ENCODE measurements at places on chromosomes 1 and 21.

DNA sequence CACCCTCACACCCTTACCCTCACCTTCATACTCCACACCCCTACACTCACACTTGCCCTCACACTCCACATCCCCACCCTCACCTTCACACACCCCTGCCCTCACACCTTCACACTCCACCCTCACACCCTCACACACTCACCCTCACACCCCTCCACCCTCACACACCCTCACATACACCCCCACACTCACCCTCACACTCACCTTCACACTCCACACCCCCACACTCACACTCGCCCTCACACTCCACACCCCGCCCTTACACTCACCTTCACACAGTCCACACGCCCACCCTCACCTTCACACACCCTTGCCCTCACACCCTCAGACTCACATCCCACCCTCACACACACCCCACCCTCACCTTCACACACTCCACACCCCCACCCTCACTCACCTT, 43.6 kb upstream of the EDN2 start:
- no peak for DNase-seq

DNA sequence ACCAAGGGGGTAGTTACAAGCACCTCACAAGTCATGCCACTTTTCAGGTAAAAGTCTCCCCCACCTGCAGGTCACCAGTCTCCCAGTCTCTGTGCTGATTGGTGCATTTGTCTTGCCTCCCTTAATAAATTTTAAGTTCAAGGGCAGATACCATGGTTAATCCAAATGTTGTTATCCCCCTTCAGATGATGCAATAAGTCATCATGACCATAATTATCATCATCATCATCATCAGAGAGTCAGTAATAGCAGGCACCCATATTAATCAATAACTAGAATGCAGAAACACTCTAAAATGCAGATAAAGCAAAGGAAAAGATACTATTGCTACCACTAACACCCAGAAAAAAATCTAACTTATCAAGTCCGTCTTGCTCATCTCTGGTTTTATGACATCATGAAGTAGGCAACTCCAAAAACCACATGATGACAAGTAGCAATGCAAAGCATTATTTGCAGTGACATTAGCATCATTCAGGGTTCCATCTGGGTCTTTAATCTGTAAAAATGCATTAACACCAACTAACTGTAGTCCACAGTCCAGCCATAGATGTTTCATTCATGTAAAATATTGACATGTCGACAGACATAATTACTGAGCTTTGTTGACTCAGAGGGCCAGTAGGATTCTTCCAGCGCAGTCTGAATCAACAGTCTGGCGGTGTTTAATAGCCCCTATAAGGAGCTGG, 492.0 kb upstream of the RUNX1 start:
- no peak for DNase-seq

DNA sequence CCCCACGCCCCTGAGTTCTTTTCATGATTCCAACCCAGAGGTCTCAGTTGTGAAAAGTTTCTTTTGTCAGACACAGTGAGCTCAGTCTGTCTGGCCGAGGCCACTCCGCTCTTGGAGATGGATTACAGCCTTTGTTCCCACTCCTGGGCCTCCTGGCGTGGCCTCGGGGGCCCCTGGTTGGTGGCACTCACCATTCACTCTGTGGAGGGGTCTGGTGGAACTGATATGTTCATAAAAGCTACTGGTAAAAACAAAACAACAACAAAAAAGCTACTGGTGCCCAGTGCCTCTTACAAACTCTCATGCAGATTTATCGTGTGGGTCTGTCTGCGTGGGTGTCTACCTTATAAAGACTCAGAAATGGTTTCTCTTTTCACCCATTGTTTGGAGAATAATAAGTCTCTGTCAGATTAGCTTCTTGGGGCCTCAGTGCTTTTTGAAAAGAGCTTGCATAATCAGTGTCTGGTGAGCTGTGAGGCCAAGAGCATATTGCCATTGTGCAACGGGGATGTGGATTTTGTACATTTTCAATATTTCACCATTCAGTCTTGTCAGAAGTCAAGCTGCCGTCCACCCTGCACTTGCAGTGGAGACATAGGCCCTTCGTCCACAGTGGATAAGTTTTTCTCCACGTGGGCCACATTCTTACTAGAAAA, 86.7 kb downstream of the GALNT2 start:
- DNase-seq: peak; percentile 56

GRCh38 chr1:39305555-39305954, 101.1 kb downstream of the MACF1 start:
- no peak for DNase-seq

- no peak for DNase-seq
Observed at GRCh38 chr1:200176798-200177197, 149.3 kb downstream of the NR5A2 start.

DNA sequence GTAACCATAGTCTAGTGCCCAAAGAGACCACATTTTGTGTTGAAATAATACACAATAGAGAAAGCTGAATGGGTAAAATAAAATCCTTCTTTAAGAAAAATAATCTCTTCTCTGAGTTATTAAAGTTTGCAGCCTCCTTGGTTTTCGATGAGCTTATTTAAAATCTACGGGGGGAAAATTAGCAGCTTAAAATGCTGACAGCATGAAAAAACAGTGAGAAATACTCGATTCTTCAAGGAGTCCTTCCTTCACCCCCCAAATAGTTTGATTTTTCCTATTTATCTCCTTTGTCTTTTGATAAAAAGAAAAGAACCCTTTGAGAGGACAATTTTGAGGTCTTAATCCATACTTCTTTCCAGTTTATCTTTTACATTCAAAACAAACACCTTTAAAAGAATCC, 394.0 kb upstream of the B3GALT2 start:
- no peak for DNase-seq

DNA sequence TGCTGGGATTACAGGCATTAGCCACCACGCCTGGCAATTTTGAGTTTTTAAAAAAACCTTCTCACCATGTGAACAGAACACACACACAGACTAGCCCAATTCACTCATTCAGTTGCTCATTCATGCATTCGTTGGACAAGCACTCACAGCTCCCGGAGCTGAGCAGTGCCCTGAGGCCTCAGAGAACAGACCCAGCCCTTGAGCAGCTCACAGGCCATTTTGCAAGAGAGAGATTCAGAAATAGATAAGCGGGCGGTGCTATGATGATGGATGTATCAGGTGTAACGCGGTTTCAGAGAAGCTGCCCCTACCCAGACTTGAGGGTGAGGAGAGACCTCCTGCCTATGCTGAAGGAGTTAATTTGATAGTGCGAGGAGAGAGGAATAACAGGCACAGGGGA, 18.6 kb downstream of the PTAFR start:
- DNase-seq: no peak

GRCh38 chr1:193537266-193538002, 351.0 kb upstream of the B3GALT2 start:
- DNase-seq: no peak

DNA sequence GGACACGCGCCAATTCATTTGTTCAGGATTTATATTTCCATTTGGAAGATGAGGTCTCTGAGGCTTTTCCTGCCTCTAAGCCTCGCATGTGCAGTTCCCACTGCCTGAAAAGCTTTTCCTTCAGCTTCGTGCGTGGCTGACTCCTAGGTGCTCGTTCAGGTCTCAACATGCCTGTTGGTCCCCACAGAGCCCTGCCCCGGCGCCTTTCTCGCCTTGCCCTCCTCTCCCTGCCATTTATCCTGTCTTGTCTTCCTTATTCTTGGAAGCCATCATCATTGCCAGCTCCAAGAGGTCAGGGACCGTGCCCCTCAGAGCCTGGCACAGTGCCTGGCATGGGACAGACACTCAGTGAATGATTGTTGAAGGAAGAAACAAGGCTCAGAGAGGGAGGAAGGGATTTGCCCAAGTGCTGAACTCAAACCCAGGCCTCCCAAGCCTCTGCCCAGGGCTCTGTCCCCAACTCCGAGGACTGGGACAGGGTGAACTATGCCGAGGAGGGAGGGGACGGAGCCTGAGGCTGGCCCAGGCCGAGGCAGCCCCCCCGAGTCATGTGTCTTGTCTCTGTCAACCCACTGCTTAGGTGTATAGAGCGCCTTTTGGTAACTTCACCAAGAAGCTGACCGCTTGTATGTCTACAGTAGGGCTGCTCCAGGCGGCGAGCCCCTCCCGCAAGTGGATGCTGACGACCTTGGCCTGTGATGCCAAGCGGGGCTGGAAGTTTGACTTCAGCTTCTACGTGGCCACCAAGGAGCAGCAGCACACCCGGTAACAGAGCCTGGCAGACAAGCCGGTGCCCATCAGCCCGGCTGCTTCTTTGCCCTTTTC, 47.3 kb downstream of the DISP3 start:
- no peak for DNase-seq

DNA sequence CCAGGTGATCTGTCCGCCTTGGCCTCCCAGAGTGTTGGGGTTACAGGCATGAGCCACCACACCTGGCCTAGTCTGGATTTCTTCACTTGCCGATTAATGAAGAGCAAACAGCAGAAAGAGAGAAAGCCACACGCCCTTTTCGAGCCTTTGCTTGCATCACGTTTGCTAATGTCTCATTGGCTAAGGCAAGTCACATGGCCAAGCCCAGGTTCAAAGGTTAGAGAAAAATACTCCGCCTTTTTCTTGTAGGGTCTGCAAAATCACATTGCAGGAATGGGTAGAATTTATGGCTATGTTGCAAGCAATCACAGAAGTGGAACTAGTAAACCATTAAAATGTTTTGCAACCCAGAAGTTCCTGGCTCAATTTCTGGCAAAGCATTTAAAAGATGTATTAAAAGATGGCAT, 26.8 kb upstream of the BACH1 start:
- no peak for DNase-seq

DNA sequence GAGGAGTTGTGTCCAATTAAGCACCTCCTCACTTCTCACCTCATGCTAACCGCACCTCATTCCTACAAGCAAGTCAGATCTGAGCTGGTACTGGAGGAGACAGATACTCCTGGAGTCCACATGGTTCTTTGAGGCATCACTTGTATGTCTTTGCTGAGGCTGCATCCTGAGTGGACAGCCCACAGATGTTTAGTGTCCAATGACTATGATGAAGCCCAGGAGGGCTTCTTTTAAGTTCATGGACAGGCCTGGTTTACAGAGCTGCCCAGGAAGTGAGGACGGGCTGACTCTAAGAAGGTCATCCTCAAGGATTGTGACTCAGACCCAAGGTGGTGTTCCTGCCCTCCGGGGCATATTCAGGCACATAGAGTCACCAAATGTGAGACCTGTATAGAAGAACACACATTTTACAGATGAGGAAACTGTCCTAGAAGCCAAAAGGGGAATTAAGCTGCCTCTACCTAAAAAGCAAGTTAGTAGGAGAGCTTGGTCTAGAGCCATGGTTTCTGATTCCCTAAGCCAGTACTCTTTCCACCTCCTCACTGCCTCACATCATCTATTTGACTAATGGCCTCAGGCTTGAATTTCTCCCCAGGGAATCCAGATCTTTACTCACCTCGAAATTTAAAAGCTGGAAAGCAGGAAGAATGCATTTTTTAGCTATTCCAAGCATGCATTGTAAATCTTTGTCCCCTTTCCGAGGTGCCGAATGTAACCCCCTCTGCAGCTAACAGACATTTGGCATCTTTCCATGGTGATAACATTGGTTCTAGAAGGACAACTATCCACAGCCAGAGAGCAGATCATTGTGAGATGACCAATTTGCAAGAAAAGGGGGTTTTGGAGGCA, 228.1 kb downstream of the OMA1 start:
- DNase-seq: no peak

- DNase-seq: no peak
Observed at GRCh38 chr1:68401506-68401905, 48.2 kb downstream of the RPE65 start.

GRCh38 chr1:205926636-205927035, 16.6 kb downstream of the SLC26A9 start:
- no peak for DNase-seq

GRCh38 chr1:117925981-117926380, 3.4 kb downstream of the GDAP2 start:
- DNase-seq: no peak

DNA sequence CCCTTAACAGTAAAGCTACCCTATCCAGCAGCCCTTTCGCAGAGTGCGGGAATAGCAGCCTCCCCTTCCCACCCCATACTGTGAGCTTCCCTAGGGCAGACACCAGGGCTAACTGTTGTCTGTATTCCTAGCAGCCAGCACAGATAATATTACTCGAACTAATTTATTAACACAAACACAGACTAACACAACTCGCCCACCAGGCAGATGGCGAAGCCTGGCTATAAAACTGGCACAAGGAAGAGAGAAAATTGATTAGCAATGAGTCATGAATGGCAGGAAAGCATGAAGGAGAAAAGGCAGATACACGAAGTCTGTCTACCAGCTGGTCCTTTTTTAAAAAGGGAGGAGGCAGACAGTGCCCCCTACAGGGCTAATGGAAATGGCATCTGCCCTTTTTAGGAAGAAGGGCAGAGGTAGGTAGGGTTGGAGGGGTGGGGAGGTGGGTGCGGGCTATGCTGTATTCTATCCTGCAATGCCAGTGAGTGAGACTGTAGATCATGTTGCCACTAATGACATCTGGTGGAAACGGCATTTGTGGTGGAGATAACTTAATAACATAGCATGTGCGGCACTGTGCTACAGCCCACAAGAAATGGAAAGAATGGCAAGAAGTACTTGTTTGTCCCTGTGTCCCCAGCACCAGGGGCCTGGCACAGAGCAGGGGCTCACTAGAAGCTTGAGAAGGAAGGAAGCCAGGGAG, 30.6 kb upstream of the CTPS1 start:
- DNase-seq: peak; percentile 75

DNA sequence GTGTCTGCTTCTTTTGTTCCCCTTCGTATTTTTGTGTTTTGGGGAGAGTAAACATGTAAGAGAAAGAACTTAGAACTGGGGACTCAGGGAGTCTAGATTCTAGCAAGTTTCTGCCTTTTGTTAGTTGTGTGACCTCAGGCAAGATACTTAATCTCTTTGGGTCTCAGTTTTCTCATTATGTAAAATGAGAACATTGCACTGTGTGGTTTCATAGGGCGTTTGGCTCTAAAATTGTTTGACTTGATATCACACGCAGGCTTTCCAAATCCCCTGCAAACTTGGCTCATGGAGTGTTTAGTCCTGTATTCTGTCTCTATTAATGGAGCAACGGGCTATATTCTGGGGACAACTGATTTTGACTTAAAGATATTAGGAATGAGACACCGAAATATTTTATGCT, 57.7 kb downstream of the NTNG1 start:
- DNase-seq: peak; percentile 48

- DNase-seq: no peak
Observed at GRCh38 chr1:179340918-179341317, 24.9 kb upstream of the AXDND1 start.

DNA sequence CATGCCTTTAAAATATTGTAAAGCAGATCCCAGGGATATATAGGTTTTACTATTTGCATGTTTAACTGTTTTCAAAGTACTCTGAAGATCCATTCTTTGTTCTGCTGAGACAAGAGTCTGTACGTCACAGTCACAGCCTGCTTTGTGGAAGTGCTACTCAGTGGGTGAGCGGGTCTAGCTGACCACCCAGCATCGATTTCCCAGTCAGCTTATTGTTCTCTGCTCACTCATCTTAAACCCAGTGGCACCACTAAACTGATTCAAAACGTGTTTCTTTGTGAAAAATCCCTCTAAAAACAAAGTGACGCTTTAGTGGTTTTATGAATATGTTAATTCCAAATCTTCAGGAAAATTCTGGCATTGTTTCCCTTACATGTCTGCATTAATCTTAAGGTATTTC, 12.4 kb downstream of the PLPP3 start:
- DNase-seq: peak; percentile 65

GRCh38 chr1:172990598-172991215, 60.0 kb downstream of the TNFSF18 start:
- peak; percentile 54 for DNase-seq

- DNase-seq: no peak
Observed at GRCh38 chr1:169610858-169611257, 19.1 kb downstream of the SELP start.

All from astrocyte of the hippocampus (primary cell).